Dermis microvascular lymphatic vessel endothelial cell (primary cell): ENCODE measurements at places on chromosomes 2 and 18. TPM values are rescaled to one million over a fixed set of nuclear protein-coding genes. Genes with fewer than 3 reads are reported as not detected.

Gene PID1
- 0.25 and 0.26 TPM in 2 replicates for total RNA-seq

Gene CYP27A1
- 6.2 and 19.2 TPM in 2 replicates for total RNA-seq

Gene GPR35
- 0.13 TPM in 2 replicates for total RNA-seq

Gene PPP4R1
- total RNA-seq, result 99.0 and 118 TPM in 2 replicates

Gene PNKD
- total RNA-seq, result 19.8 and 26.9 TPM in 2 replicates

Gene LIMS2
- 3.1 and 5.3 TPM in 2 replicates for total RNA-seq

Gene LYPD1
- total RNA-seq, result 0.13 TPM in 1 of 2 replicates, not detected in the other

Gene CDH19
- total RNA-seq, result under 0.01 TPM in 2 replicates

Gene HJURP
- total RNA-seq, result 3.3 and 9.5 TPM in 2 replicates

Gene SOCS6
- 18.0 and 28.7 TPM in 2 replicates for total RNA-seq

Gene SH3BP4
- 16.0 and 21.7 TPM in 2 replicates for total RNA-seq

Gene TUBA4B
- total RNA-seq, result not detected in 2 replicates

Gene AGXT
- total RNA-seq, result not detected in 2 replicates

Gene MC4R
- not detected in 2 replicates for total RNA-seq

Gene LRRTM4
- total RNA-seq, result not detected in 2 replicates

Gene KIAA2012
- not detected in 2 replicates for total RNA-seq

Gene CFAP210
- total RNA-seq, result not detected in 2 replicates

Gene TNFAIP6
- not detected in 2 replicates for total RNA-seq

Gene ALPG
- total RNA-seq, result not detected in 2 replicates

Gene PSMA8
- not detected in 2 replicates for total RNA-seq

Gene ABCG8
- not detected in 2 replicates for total RNA-seq

Gene IL36G
- not detected in 2 replicates for total RNA-seq

Gene SLC19A3
- under 0.01 and 0.13 TPM in 2 replicates for total RNA-seq

Gene GPAT2
- 5.6 and 14.3 TPM in 2 replicates for total RNA-seq

Gene MBD1
- 34.3 and 46.0 TPM in 2 replicates for total RNA-seq

Gene CXCR2
- total RNA-seq, result not detected in 2 replicates

Gene ALK
- not detected in 2 replicates for total RNA-seq

Gene GLS
- total RNA-seq, result 117 and 142 TPM in 2 replicates

Gene SERPINB7
- total RNA-seq, result not detected in 2 replicates

Gene SRBD1
- total RNA-seq, result 17.2 and 17.6 TPM in 2 replicates

Gene CBLN2
- total RNA-seq, result under 0.01 TPM in 1 of 2 replicates, not detected in the other

Gene MTIF2
- 22.3 and 26.3 TPM in 2 replicates for total RNA-seq

Gene SCN1A
- under 0.01 TPM in 2 replicates for total RNA-seq

Gene ANKRD53
- total RNA-seq, result 0.13 and 0.38 TPM in 2 replicates

Gene CD207
- total RNA-seq, result under 0.01 TPM in 2 replicates

Gene GPBAR1
- 0.13 TPM in 1 of 2 replicates, not detected in the other for total RNA-seq

Gene DLGAP1
- total RNA-seq, result under 0.01 and 0.13 TPM in 2 replicates

Gene FOXI3
- total RNA-seq, result not detected in 2 replicates

Gene HMSD
- not detected in 2 replicates for total RNA-seq

Gene PRSS56
- total RNA-seq, result not detected in 2 replicates
